ENCODE measurements at places on chromosomes 13 and 19. TPM values are rescaled to one million over a fixed set of nuclear protein-coding genes. Genes with fewer than 3 reads are reported as not detected.

DNA sequence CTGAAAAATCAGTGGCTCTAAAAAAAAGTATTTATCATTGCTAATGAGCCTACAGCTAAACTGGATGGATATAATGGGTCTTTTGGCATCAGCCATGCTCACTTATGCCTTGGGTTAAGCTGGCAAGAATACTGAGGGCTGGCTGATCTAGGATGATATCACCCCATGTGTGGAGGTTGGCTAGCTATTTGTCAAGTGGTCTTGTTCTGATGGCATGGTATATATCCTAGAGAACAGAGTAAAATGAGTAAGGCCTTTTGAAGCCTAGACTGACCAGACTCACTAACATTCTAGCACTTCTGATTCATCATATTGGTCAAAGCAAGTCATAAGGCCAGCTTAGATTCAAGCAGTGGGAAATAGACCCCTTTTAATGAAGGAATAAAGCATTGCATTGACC lies 383.0 kb downstream of the SLITRK1 start:
- no peak for DNase-seq

The APLP1 gene
- 19.5 TPM for total RNA-seq

DNA sequence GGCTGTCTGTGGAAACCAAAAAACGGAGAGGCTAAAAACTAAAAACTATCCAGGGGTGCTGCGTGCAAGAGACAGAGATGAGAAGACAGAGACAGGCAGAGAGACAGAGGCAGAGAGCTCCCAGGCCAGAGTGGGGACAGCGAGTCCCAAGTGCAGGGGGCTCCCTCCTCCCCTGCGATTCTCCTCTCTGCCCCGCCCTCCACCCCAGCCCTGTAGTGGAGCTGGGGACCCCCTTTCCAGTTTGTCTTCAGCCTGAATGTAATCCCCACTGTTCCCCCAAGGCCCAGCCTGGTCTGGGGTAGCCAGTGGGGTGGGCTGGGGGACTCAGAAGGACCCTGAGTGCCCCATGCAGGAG lies 2.0 kb downstream of the NFIC start:
- DNase-seq = no peak

DNA sequence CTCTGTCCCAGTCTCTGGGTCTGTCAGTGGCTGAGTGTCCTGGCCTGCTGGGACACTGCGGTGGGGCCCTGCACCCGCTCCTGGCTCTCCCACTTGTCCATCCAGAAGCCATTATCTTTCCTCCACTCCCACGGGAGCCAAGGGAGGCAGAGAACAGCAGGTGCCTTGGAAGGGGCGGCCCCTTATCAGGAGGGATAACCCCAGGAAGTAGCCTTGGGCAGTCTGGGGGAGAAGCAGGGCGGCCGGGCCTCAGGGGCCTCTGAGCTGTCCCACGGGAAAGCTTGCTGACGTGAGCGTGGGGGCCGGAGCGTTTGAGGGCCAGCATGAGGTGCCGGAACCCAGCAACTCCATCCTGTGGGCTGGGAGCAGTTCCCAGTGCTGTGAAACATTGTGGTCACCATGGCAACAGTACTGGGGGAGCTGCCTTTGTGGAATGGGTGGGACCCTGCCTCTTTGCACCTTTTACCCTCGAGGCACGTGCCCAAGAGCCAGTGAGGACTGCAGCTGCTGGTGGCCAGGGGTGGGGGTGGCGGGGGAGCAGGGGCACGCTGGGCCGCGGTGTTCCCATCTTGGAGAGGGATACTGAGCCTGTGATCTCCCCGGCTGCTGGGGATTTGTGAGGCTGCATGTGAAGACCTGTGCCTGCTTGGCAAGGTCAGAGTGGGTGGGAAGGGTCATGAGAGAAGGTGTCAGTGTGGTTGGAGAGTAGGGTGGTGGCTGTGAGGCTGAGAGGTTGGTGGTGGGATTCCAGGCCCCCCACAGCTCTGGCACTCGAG lies 20.9 kb downstream of the KLHL26 start:
- DNase-seq = peak; percentile 78

DNA sequence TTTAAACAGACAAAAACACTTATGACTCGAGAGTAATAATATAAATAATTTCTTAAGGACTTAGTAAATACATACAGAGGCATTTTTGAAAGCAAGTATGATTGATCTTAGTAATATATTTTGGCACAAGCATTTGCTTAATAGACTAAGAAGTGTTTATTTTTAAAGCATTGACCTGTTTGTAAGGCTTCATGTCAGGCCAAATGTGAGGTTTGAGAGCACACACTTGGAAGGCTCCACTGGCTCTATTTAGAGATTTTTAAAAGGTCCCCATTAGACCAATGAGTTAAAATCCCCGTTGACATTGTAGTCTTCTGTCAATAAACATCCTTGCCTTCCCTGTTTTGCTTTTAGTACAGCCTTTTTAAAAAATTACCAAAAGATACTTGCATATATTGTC lies 50.4 kb downstream of the ATP8A2 start:
- no peak for DNase-seq

- DNase-seq = no peak
Measured at GRCh38 chr19:15432018-15432494, 13.3 kb upstream of the AKAP8L start.

GRCh38 chr19:5621311-5621944 lies 1.1 kb downstream of the SAFB2 start:
- DNase-seq = no peak
